ENCODE measurements at places on chromosomes 6 and 20. TPM values are rescaled to one million over a fixed set of nuclear protein-coding genes. Genes with fewer than 3 reads are reported as not detected.

PEDS1 gene
- 17.5 TPM for total RNA-seq

LCA5 gene
- 0.91 TPM for total RNA-seq

LPA gene
- total RNA-seq = not detected

FAXC gene
- not detected for total RNA-seq

TMEM170B gene
- 10.7 TPM for total RNA-seq

ZNF165 gene
- 0.30 TPM for total RNA-seq

POPDC3 gene
- 80.1 TPM for total RNA-seq
